ENCODE measurements at places on chromosomes 16 and 17.

- no peak for DNase-seq
Measured at GRCh38 chr16:82580298-82580890, 46.4 kb upstream of the CDH13 start.

GRCh38 chr16:14445937-14446715, 183.9 kb downstream of the PARN start:
- DNase-seq, result no peak

DNA sequence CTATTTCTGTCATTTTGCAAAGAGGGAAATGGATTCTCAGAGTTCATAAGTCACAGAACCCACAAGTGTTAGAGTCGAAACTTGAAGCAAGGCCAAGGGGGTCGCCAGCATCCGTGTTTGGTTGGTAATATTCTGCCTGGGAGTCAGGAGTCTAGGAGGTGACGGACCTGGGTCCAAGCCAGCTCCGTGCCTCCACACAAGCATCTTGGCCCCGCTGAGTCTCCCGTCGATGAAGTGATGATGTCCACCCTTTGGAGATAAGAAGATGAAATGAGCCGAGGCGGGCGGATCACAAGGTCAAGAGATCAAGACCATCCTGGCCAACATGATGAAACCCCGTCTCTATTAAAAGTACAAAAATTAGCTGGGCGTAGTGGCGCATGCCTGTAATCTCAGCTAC, 53.2 kb upstream of the TNRC6C start:
- peak; percentile 60 for DNase-seq

DNA sequence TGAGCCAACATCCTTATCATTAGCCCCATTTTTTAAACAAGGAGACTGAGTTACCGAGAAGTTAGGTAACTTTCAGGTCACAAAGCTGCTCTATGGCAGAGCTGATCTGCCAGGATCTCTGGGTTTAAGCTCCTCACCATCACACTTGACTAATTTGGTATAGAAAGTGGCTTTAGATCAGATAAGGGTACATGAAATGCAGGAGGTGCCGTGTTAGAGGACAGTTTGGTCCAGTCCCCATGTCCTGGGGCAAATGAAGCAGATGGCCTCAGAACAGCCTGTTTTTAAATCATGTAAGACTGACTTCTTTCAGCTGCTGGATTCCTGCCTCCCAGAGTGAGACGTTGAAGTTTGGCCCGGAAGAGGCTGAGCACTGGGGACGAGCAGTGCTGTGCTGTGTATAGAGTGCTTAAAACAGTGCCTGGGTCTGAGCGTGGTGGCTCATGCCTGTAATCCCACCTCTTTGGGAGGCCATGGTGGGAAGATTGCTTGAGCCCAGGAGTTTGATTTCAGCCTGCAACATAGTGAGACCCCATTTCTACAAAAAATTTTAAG, 187.0 kb upstream of the CACNG3 start:
- DNase-seq, result no peak

- no peak for DNase-seq
Measured at GRCh38 chr16:56225017-56225742, 33.9 kb downstream of the GNAO1 start.

DNA sequence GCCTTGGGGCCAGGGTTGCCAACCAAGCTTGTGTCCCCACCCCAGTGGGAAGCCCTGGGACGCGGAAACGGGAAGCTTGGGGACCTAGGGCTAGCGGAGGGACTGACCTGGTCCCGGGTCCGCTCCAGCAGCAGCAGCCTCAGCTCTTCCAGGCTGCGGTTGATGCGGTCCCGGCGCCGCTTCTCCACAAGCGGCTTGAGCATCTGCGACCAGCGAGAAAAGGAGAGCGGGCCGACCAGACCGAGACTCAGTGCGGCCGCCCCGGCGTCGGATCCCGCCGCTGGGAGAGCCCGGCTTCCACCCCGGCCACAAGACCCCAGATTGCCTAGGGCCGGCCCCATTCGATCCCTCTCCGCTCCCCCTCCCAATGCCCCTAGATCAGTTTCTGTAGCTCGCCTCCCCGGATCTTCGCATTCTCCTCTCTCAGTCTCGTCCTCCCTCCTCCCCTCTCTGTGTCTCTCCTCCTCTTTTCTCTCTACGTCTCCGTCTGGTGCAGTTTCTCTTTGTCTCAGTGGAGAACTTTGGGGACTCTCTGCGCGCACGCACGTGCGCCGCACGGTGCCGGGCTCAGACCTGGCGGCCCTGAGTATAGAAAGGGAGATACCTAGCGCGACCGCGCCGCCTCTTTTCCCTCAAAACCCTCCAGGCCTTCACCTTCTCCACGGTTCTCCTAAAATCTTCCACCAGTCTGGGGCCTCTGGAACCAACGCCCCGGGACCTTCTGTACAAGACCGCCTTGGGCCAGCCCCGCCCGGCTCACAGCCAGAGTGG, 797 bp downstream of the HES7 start:
- DNase-seq, result peak; percentile 87

GRCh38 chr17:75031972-75032719, 14.6 kb downstream of the ATP5PD start:
- peak; percentile 91 for DNase-seq

- no peak for DNase-seq
Measured at GRCh38 chr17:76493505-76494167, 7.6 kb downstream of the RHBDF2 start.

GRCh38 chr16:28879261-28879840, 1.1 kb downstream of the ATP2A1 start:
- no peak for DNase-seq

GRCh38 chr17:77148077-77148939, 7.5 kb downstream of the SEC14L1 start:
- DNase-seq, result no peak

DNA sequence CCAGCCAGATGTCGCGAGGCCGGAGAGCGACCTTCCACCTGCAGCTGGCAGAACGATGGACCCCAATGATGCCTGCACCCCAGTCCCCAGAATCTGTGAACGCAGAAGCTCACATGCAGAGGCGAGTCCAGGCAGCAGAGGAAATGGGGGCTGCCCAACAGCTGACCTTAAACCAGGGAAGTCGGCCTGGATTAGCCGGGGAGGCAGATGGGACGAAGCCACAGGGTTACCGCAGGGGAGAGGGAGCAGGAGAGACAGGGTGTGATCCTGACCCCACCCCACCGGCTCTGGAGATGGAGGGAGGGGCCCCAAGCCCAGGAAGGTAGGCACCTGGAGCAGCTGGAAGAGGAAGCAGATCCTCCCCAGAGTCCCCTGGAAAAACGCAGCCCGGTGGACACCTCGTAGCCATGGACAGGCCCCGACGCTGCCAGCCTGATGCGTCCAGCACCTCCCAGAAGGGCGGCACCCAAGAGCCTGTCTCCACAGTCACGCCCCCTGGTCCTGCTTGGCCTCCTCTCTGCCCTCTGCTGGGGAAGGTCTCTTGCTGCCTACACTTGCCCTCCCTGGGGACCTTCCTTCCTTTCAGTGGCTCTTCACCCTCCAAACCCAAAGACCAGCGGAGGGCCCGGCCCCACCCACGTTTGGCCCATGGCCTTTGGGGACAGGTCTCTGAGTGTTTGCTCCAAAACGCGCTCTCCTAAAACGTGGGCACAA, 37.3 kb downstream of the PIEZO1 start:
- no peak for DNase-seq

- DNase-seq, result peak; percentile 40
Measured at GRCh38 chr17:38654411-38655398, 20.1 kb downstream of the EPOP start.

DNA sequence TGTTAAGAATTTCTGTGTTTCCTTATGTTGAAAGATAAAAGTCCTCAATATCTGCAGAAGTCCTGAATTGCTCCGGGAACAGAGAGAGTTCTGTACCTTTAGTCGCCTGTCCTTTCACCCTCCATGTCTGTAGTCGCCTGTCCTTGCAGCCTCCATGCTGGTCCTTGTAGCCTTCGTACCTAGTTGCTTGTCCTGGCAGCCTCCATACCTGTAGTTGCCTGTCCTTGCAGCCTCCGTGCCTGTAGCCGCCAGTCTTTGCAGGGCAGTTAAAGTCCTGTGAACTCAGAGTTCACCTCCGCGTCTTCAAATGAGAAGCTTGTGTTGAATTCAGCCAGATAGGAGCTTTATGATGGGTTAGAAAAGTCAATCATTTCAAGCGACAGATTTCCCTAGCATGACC, 19.5 kb upstream of the ITGAX start:
- no peak for DNase-seq

DNA sequence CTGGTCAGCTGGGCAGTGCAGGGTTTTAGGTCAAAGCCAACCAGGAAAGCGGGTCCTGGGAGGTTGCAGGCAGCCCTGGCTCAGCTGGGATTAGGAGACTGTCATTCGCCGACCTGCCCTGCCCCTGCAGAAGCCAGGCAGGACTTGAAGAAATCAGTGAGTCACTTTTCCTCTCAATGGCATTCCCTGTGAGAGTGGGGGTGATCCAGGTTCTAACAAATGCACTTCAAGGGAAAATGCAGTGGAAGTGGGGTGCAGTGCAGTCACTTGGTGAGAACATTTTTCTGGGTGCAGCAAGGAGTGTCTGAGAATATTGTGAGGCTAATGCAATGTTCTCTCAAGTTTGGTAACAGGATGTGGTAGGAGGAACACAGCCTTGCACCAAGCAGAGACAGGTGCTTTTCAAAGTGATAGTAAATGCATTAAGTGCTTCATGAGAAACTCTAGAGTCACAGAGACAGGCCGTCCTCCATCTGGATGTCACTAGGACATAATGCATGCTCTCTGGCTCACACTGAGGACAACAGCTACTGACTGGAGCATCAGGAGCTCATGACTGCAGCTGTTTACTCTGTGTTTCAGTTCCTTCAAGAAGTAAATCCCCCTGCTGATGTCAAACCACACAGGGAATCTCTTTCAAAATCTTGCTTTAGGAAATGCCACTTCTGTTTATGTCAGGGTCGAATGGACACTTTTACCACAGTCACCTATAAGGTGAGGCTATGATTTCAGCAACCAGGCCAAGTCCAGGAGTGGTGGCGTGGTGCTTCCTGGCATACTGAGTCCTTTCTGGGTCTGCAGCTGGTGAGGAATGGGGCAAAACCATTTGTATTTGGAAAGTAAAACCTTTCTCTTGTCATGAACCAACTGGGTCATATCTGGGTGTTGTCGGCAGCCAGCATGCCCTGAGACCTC, 16.7 kb downstream of the CDK5R1 start:
- DNase-seq, result no peak

GRCh38 chr16:23863511-23864422, 28.0 kb downstream of the PRKCB start:
- no peak for DNase-seq

- DNase-seq, result no peak
Measured at GRCh38 chr17:58276423-58276822, 4.3 kb downstream of the MPO start.

- no peak for DNase-seq
Measured at GRCh38 chr16:78599271-78599670, 499.8 kb downstream of the WWOX start.

DNA sequence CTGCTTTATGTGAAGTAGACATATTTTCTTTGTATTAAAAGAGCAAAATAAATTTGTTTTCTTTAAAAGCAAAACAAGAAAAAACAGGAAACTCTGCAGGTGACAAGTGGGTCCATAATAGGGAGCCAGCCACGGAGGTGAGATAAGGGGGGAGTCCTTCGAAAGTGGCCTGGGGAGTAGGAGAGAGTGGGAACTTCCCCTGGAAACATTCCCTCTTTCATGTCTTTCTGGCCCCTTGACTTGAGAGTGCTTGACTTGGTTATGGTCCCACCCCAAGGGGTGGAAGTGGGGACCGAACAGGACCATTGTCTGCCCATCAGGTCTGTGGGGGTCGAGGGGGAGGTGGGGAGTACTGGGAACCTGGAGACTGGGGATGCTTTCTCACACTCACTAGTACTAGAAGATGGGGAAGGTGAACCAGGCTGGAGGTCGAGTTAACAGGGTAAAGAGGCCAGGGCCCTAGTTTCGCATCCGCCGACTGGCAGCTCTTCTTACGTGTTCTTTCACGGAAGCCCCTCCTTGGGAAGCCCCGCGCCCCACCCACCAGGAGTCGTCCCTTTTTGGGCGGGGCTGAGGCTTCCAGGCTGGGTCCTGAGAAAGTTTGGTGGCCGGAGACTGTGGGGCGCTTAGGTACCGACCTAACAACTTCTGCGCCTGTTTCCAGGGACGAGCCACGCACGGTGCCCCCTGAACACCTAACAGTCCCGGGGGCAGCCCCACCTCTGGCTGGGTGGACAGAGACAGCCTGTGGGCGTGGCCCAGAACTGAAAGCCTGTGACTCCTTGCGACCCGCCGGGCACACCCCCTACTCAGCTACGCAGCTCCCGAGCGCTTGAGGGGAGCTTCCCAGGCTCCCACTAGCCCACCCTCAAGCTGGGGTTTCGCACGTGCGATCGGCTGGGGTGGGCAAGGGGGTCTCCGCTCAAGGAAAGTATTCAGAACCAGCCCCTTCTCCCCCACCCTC, 790 bp downstream of the TRADD start:
- peak; percentile 86 for DNase-seq

GRCh38 chr17:49018748-49019147, 21.6 kb downstream of the IGF2BP1 start:
- no peak for DNase-seq

- DNase-seq, result no peak
Measured at GRCh38 chr17:45302649-45303173, 14.1 kb downstream of the MAP3K14 start.

GRCh38 chr17:10699856-10700255, 2.5 kb downstream of the ADPRM start:
- DNase-seq, result no peak

GRCh38 chr16:69233124-69233523, 46.2 kb downstream of the SNTB2 start:
- no peak for DNase-seq

- no peak for DNase-seq
Measured at GRCh38 chr17:12959441-12959840, 58.4 kb downstream of the ELAC2 start.

DNA sequence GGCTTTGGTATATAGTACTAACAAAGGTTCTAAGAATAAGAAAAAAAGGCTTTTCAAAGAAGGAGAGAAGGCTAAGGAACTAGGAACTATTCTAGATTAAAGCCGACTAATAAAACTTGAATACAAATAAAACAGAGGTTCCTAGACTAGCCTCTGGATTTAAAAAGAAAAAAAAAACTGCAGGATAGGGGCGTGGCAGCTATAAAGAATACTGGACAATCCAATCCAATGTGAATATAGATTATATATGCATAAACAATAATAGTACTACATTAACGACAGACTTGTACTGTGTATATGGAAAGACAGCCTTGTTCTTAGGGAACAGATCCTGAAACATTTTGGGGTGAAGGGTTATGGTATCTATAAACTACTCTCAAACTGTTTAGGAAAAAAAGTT, 23.9 kb upstream of the ANKFY1 start:
- no peak for DNase-seq

- peak; percentile 99 for DNase-seq
Measured at GRCh38 chr16:83952940-83953795, at the start of gene OSGIN1. Gene OSGIN1 (plus strand): TSS chr16:83953240. CDS start chr16:83957672, 4,432 bp downstream.
